Activated effector memory CD4-positive, alpha-beta T cell treated with Interleukin-2 at 50 U/mL for 16 hours (primary cell): ENCODE measurements at places on chromosomes 12 and 14.

- no peak for DNase-seq
Measured at GRCh38 chr14:20973501-20973900, 16.3 kb upstream of the METTL17 start.

- peak; percentile 14 for DNase-seq
Measured at GRCh38 chr12:123076604-123077297, 74.1 kb downstream of the PITPNM2 start.

DNA sequence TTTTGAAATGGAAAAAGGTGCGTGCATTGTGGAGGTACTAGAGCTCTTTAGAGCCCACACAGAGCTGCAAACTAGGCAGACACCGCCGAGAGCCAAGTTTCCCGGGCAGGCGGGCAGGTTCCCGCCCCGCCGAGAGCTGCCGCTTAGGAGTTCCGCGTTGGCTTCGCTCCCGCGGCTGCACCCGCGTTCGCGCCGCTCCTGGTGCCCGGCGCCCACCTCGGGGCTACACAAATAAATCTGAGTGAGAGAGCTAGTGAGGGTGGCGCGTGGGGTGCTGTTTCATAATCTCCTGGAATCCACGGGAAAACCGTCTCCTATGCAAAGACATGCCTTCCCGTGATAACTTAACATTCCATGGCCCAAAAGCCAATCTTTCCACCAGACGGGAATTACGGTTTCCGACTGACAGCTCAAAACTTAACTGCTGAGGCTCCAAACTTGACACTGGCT, 645 bp downstream of the KITLG start:
- DNase-seq: no peak

DNA sequence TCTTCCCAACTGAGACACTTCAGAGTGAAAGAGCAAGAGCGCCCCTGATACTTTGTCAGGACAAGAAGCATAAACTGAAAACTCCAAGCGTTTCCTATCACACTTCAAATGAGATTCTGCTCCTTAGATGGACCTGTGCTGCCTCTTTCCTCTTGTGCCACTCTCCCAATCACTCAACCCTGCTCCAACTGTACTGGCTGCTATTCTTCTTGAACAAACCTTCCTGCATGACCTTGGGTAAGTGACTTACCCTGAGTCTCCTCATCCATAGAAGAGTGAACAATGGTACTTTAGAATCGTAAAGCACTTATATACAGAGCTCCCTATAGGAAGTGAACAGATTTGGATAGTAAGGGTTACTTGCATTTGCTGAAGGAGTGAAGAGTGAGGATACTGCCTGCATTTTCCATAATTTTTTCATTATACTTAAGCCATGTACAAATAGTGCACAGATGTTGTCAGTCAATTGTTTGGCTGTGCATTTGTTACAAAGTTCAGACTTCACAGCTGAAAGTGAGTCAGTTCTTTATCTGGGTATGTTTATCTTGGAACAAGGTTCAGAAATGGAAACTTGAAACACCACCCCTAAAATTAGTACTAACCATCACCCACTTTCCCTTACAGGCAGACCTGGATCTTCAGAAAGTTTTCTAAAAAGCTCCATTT, 10.8 kb downstream of the MTERF2 start:
- no peak for DNase-seq

DNA sequence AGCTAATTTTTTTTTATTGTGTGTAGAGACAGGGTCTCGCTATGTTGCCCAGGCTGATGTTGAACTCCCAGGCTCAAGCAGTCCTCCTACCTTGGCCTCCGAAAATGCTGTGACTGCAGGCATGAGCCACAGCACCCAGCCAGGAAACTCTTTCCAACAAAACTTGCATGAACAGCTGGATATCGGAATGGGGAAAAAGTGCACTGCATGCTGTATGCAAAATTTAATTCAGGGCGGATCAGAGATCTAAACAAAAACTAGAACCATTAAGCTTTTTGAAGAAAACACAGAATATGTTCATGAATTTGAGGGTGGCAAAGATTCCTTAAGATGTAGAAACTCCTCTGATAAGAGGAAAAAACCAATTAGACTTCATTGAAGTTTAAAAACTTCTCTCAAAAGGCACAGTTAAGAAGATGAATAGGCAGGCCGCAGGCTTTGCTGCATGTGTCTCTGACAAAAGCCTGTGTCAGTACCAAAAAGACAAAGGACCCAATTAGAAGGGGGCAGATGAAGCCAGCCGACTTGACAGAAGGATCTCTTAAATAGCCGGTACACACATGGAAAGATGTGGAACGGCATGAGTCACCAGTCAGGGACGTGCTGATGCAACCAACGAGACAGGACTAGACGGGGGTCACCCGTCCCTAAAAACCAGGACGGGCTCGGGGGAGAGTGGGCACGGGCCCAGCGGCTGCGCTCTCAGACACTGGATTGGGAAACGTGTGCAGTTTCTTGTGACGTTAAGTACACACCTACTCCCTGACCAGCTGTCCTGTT, 34.8 kb upstream of the MMP17 start:
- DNase-seq: no peak
